DMS79 (cell line): ENCODE measurements at places on chromosomes 2 and 18.

- no peak for DNase-seq
Observed at GRCh38 chr2:221817052-221817451, 244.9 kb upstream of the EPHA4 start.

GRCh38 chr2:155393406-155393805 is 694.9 kb downstream of the KCNJ3 start:
- no peak for DNase-seq

GRCh38 chr18:23640052-23640451 is 22.7 kb downstream of the ANKRD29 start:
- no peak for DNase-seq

- no peak for DNase-seq
Observed at GRCh38 chr2:120983344-120983743, 247.7 kb downstream of the GLI2 start.

DNA sequence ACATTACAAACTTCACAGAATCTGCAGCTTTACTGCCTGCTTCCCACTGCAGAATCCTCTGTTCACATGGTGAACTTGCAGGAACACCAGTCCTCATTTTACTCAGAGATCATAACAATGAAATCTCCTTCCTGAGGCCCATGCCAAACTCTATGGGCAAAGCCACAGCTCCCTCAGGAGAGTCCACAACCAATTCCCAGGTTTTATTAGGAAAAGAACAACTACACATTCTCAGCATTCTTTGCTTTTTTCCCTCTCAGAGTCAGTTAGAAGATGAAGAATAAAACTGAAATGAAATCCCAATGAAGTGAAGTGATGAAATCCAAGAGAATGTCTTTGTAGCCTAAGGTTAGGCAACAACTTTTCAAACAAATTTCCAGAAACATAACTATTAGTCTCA is 233.7 kb downstream of the DSEL start:
- no peak for DNase-seq

GRCh38 chr2:155727187-155727895 is 605.2 kb downstream of the NR4A2 start:
- no peak for DNase-seq

DNA sequence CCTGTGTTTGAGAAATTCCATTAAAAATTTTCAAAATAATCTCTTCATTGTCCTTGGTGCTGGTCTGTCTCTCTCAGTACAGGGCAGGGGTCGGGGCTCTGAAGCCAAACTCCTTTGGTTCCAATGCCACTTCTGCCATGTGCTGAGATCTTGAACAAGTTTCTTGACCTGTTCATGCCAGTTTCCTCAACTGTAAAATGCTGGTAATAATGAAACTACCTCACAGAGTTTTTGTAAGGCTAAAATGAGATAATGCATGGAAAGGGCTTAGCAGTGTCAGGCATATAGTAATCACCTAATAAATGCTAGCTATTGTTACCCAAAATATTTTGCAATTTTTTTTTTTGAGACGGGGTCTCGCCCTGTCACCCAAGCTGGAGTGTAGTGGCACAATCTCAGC is 16.9 kb upstream of the MREG start:
- no peak for DNase-seq

- DNase-seq: no peak
Observed at GRCh38 chr2:174846941-174847938, 83.0 kb upstream of the CHRNA1 start.

GRCh38 chr2:160649698-160650097 is 156.1 kb upstream of the RBMS1 start:
- DNase-seq: no peak

- no peak for DNase-seq
Observed at GRCh38 chr2:148124271-148124670, 103.4 kb downstream of the MBD5 start.

DNA sequence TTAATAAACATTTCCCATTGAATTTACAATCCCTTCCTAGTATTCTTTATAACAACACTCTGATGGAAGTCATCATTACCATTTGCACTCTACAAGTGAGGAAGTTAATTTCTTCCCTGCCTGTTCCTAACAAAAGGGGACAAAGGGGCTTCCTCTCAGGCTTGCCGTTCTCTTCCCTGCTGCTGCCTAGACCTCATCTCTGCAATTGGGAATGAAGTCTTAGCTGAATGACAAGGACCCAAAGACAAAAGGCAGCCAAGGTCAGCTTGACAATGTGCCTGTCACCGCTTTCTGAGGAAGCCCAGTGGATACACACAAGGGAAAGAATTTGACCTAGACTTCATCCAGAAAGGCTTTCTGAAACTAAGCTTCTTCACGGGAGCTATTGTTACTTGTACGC is 416.4 kb downstream of the CMPK2 start:
- no peak for DNase-seq

GRCh38 chr2:154195644-154196195 is 324.0 kb downstream of the GALNT13 start:
- DNase-seq: no peak

- no peak for DNase-seq
Observed at GRCh38 chr2:101148777-101149176, 2.4 kb downstream of the TBC1D8 start.

DNA sequence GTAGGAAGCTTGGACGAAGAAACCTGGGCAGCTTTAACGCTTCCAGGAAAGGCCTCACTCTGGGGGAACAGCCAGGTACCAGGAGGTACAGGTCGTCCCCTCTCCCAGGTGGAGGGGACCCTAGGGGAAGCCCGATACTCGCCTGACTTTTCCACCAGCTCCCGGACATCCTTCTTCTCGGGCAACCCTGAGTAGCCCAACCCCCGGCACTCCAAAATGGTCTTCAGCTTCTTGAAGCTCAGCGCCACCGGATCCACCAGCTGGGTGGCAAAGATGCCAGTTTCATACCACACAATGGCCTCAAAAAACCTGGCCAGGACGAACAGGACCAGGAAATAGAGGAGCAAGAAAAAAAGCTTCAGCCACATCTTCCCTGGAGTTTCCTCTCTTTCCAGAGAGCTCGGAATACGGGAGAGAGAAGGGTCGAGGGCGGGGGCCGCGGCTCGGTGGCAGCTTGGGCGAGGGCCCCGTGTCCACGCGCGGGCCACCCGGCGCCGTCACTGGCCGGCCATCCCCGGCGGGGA is 1.1 kb downstream of the RNF103 start:
- peak; percentile 37 for DNase-seq

DNA sequence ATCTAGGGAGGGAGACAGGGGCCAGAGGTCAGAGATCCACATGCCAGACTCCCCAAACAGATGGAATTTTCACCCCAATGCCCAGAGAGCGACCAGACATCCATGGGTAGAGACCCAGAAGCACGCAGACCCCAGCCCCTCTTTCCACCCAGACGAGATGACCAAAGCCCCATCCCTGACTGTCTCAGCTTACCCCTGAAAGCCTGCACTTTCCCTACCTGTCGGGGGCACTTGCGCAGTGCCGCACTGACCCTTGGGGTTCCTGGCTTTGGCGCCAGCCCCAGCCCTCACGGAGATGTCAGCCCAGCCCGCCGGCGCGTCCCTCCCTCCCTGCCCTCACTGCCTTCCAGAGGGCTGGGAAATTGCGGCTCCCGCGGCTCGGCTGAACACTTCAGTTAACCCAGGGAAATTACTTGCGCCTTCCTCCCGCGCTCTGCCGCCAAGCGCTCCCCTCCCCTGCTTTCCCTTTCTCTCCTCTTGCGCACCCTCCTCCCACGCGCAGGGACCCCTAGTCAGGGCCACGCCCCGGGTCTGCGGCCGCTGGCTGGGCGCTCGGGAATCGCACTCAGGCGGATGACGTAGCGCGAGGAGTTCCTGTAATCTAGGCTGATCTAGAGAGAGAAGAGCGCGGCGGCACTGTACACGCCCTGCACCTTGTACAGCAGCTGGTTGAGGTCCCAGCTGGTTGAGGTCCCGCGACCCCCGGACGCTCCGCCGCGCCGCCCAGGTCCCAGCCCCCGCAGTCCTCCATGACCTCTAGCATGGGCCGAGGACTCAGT is 12.0 kb downstream of the ALPG start:
- DNase-seq: peak; percentile 77

- no peak for DNase-seq
Observed at GRCh38 chr2:37394263-37394662, 49.8 kb downstream of the QPCT start.

GRCh38 chr2:23206650-23207049 is 178.3 kb upstream of the KLHL29 start:
- DNase-seq: no peak

GRCh38 chr18:434410-434809 is 66.1 kb downstream of the COLEC12 start:
- no peak for DNase-seq

DNA sequence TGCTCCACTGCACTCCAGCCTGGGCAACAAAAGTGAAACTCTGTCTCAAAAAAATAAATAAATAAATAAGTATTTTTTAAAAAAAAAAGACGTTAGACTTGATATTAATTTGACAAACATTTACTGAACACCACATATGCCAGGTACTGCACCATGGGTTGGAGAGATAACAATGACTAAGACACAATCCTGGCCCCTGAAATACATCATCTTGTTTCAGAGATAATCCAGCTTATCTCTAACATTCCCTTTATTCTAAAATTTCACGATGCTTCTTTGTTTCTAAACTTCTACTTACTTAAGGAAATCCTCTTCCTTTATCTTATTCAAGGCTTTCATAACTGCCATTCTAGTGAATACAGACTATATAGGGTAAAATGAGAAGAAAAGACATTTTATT is 55.0 kb upstream of the PEX13 start:
- DNase-seq: no peak

GRCh38 chr2:190079160-190079559 is 16.6 kb upstream of the MSTN start:
- DNase-seq: no peak

- DNase-seq: no peak
Observed at GRCh38 chr2:151071382-151071781, 190.3 kb downstream of the RBM43 start.

DNA sequence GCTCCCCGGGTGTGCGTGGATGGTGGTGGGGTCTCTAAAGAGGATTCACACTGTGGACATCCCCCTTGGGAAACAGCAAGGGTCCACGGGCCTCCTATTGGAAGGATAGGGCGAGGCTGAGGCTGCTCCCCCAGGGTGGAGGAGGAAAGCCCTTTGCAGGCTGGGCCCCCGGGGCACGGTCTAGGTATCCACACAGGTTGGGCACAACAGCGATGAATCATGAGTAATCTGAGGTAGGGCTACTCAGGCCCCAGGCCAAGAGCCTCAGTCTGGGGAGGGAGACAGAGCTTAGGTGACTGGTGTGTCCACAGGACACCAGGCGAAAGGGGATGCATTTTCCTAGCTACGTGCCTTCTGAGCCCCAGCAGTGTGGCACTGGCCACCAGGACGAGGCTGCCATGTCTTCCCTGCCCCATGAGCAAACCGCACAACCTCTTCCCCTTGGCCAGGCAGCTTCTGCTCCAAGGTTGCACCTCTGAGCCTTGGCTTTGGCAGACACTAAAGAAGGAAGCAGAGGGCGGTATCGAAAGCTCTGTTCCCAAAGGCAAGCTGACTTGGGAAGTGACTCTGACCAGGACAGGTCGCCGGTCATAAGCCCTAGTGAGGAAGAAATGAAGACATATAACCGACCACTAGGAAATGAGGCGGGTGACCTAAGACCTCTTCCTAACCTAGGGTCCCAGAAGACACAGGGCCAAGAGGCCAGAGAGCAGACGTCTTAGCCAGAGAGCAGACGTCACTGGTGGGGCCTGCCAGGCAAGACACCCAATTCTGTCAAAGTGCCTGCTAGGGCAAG is 14.6 kb upstream of the SEMA4C start:
- no peak for DNase-seq

- DNase-seq: peak; percentile 16
Observed at GRCh38 chr18:35138773-35139172, 97.6 kb downstream of the MAPRE2 start.

DNA sequence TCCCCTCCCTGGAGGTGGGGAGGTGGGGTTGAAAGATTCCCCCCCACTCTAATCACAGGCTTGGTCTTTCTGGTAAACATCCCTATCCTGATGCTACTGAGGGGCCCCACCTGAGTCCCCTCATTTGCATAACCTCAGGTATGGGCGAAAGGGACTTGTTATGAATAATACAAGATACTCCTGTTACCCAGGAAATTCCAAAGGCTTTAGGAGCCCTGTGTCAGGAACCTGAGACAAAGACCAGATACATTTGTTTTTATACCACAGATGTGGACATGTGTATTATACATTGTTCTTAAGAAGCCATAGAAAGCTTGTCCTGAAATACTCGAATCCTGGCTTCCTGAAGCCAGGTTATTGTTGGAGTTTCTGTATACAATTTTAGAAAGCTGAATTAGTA is 62.8 kb downstream of the MYO1B start:
- DNase-seq: no peak
